Nucleus accumbens (tissue), 56 donors: ENCODE measurements at places on chromosomes 1 and 21.

- DNase-seq = peak; percentile 26
Measured at GRCh38 chr1:17405898-17406759, 33.3 kb downstream of the RCC2 start.

- peak; percentile 70 for DNase-seq
Measured at GRCh38 chr1:202315576-202316168, 26.1 kb downstream of the UBE2T start.

- no peak for DNase-seq
Measured at GRCh38 chr1:117364240-117364639, 3.0 kb upstream of the MAN1A2 start.

- no peak for DNase-seq
Measured at GRCh38 chr1:169078163-169078883, 28.2 kb upstream of the ATP1B1 start.
